Calu3 (cell line): ENCODE measurements at places on chromosomes 5 and 9. TPM values are rescaled to one million over a fixed set of nuclear protein-coding genes. Genes with fewer than 3 reads are reported as not detected.

GRCh38 chr5:17434982-17435381 is 63.0 kb upstream of the TAF11L2 start:
- no peaks in the 10 kb centered on the region for H3K36me3 ChIP-seq
- peaks cover 57% of the 10 kb centered on the region for H3K27me3 ChIP-seq
- no peak overlapping the region for H3K27ac ChIP-seq
- no peak overlapping the region for H3K4me3 ChIP-seq
- no peaks in the 10 kb centered on the region for H3K4me1 ChIP-seq

GRCh38 chr5:102341681-102342288 is 45.7 kb upstream of the SLCO4C1 start:
- H3K27ac ChIP-seq = no peak overlapping the region
- DNase-seq = no peak
- H3K4me3 ChIP-seq = no peak overlapping the region
- H3K36me3 ChIP-seq = no peaks in the 10 kb centered on the region
- no peaks in the 10 kb centered on the region for H3K27me3 ChIP-seq

DNA sequence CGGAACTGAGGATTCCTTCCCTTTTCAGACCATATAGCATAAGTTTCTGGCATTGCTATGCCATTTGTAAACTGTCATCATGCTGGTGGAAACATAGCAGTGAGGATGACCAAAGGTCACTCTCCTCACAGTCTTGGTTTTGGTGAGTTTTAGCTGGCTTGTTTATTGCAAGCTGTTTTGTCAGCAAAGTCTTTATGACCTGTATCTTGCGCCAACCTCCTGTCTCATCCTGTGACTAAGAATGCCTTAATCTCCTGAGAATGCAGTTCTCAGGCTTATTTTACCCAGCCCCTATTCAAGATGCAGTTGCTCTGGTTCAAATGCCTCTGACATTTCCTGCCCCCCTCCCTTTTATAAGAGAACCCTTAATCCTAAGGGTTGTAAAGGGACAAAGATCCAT is 26.7 kb upstream of the GRIA1 start:
- no peaks in the 10 kb centered on the region for H3K36me3 ChIP-seq
- DNase-seq = no peak
- H3K4me1 ChIP-seq = no peaks in the 10 kb centered on the region

DNA sequence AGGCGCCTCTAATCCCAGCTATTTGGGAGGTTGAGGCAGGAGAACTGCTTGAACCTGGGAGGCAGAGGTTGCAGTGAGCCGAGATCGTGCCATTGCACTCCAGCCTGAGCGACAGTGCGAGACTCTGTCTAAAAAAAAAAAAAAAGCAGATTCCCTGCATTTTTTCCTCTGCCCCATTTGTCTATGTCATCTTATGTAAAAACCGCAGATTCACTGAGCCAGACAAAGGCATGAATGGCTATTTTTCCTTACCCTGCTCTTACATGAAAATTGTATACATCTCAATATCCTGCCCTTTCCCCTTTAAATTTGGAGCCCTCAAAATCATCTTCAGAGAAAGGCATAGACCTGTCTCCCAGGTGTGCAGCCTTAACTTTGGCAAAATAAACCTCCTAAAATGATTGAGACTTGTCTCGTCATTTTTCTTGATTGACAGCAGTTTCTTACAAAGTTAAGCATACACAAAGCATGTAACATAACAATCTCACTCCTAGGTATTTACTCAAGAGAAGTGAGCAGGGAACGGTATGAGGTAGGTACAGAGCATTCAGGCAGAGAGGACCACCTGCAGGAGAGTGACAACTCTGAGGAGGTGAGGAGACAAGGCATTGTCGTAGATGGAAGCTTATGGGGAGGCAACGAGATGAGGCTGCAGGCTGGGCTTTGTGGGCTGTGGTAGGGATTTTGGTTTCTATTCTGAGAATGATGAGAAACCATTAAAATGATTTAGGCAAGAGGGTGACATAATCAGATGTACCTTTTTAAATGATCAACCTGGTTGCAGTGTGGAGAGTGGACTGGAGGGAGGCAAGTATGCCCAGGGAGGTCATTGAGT is 65.7 kb upstream of the IL6ST start:
- peaks cover 5% of the 10 kb centered on the region for H3K36me3 ChIP-seq
- peaks cover 16% of the 10 kb centered on the region for H3K4me1 ChIP-seq
- DNase-seq = no peak
- H3K27me3 ChIP-seq = no peaks in the 10 kb centered on the region
- H3K27ac ChIP-seq = no peak overlapping the region

- no peaks in the 10 kb centered on the region for H3K27me3 ChIP-seq
- peaks cover 25% of the 10 kb centered on the region for H3K4me1 ChIP-seq
- H3K36me3 ChIP-seq = peaks cover 34% of the 10 kb centered on the region
- H3K4me3 ChIP-seq = no peak overlapping the region
- no peak for DNase-seq
Measured at GRCh38 chr5:141529873-141530272, 41.0 kb downstream of the PCDHGC5 start.

DNA sequence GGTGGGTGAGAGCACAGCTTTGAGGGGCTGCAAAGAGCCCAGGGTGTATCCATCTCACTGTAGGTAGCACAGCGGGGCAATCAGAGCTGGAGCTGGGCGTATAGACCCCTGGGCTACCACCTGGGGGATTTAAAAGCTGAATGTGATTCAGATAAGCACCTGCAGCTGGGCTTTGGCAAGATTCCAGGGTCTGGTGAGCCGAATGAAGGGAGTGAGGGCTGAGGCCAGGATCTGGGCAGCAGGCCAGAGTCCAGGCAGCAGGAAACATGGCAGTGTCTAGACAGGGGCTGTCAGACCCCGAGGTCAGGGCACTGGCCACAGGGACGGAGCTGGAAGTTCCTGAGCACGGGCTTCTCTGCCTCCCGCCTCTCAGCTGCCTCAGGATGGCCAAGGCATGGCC is 8.7 kb downstream of the ASS1 start:
- no peak overlapping the region for H3K27ac ChIP-seq
- peak; percentile 72 for DNase-seq
- no peaks in the 10 kb centered on the region for H3K36me3 ChIP-seq

GRCh38 chr5:102866237-102866600 is 111.1 kb downstream of the PAM start:
- H3K27me3 ChIP-seq = no peaks in the 10 kb centered on the region
- H3K27ac ChIP-seq = peak overlapping the region; percentile 73
- H3K36me3 ChIP-seq = peaks cover 15% of the 10 kb centered on the region
- no peak for DNase-seq

DNA sequence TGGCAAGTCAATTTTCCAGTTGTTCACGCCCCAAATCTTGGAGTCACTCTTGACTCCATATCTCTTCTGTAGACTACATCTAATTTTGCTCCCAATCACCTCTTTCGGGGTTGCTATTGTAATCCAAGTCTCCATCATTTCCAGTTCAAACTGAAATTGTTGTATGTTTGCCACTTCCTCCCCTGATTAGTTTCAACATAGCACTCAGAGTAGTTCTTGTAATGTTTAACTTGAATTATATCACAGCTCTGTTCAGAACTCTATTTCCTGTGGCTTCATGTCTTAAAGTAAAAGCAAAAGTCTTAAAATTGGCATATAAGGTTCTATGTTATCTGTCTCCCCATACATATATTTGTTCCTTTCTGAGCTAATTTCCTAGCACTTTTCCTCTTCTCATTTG is 348.5 kb upstream of the RIOK2 start:
- DNase-seq = no peak
- H3K27me3 ChIP-seq = no peaks in the 10 kb centered on the region
- no peak overlapping the region for H3K27ac ChIP-seq
- no peaks in the 10 kb centered on the region for H3K36me3 ChIP-seq
- peaks cover 23% of the 10 kb centered on the region for H3K4me1 ChIP-seq

- H3K36me3 ChIP-seq = no peaks in the 10 kb centered on the region
- H3K4me1 ChIP-seq = no peaks in the 10 kb centered on the region
- DNase-seq = no peak
- H3K27me3 ChIP-seq = peaks cover 5% of the 10 kb centered on the region
- H3K4me3 ChIP-seq = no peak overlapping the region
- no peak overlapping the region for H3K27ac ChIP-seq
Measured at GRCh38 chr5:7805379-7805778, 45.6 kb downstream of the CFAP90 start.

DNA sequence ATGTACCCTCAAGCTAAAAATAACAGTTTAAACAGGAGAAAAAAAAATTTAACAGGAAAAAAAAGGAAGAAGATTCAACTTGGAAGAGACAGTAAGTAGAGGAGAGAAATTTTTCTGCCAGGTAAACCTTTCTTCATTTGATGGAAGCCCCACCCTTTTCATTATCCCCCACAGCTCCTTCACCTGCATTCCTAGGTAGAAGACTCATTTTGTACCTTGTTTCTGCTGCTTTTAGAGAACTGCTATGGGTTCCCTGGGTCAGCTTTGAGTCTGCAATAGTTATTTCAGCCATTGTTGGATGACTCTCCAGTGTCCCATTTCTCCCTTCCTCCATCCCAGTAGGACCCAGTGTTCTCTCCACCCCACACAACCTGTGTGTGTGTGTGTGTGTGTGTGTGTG is 74.1 kb upstream of the CPEB4 start:
- no peak for DNase-seq
- peaks cover 30% of the 10 kb centered on the region for H3K4me1 ChIP-seq
- H3K36me3 ChIP-seq = no peaks in the 10 kb centered on the region
- H3K27me3 ChIP-seq = no peaks in the 10 kb centered on the region
- no peak overlapping the region for H3K4me3 ChIP-seq
- no peak overlapping the region for H3K27ac ChIP-seq

- peaks cover 56% of the 10 kb centered on the region for H3K4me1 ChIP-seq
- DNase-seq = no peak
- H3K27me3 ChIP-seq = no peaks in the 10 kb centered on the region
- peak overlapping the region; percentile 84 for H3K27ac ChIP-seq
- H3K36me3 ChIP-seq = peaks cover 57% of the 10 kb centered on the region
- H3K4me3 ChIP-seq = peak overlapping the region; percentile 87
Measured at GRCh38 chr9:33165263-33166151, 1.6 kb downstream of the B4GALT1 start.

DNA sequence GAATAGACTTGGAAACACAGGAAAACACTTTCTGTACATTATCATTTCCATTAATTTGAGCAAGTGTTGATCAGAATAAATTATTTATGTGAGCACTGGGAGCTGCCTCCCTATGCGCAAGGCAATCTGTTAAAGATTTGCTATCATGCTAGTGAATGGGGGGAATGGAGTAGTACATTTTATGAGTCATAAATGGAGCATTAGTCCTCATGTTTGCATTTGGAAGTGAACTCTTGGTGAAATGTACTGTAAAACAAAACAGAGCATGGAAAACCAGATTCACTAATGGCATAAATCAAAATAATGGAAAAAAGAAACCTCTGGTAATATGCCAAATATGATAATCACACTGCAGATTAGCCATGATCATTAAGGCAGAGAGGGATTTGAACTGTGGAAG is 40.5 kb upstream of the TMC1 start:
- H3K36me3 ChIP-seq = peaks cover 5% of the 10 kb centered on the region
- peaks cover 25% of the 10 kb centered on the region for H3K4me1 ChIP-seq
- no peak for DNase-seq
- H3K4me3 ChIP-seq = no peak overlapping the region
- H3K27ac ChIP-seq = no peak overlapping the region

- H3K27me3 ChIP-seq = peaks cover 19% of the 10 kb centered on the region
- H3K4me3 ChIP-seq = no peak overlapping the region
- H3K4me1 ChIP-seq = no peaks in the 10 kb centered on the region
- no peaks in the 10 kb centered on the region for H3K36me3 ChIP-seq
Measured at GRCh38 chr5:179355976-179356974, 11.0 kb upstream of the ADAMTS2 start.

DNA sequence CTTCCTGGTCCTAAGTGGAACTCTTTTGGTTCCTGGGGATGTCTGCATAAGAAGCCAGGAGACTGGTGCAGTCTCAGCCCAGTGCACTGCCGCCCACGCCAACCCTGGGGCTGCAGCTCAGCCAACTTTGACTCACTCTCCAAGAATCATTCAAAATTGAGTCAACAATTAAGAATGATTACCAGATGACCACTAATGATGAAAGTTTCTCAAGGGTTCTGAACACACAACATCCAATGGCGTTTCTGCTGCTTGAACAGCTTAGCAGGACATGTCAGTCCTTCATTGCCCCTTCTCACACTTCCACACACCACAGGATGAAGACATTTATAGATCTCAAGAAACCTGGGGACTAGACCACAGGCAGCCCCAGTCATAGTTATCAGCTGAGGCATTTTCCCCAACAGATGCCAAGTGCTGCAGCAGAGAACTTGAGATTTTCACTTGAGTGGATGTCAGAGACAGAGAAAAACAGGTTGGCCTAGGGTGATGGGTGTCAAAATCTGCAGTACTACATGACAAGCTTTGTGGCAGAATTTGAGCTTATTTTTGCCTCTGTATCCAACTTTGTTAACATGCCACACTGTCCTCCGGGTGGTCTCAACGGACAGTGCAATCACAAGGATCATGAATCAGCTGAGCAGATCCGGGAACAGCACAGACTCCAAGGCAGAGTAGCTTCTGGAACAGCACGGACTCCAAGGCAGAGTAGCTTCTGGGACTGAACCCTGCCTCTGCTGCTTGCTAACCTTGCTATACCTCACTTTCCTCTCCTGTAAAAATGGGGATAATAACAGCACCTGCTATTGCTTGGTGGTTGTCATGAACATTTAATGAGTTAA is 356.1 kb downstream of the SPOCK1 start:
- H3K27ac ChIP-seq = peak overlapping the region; percentile 53
- H3K27me3 ChIP-seq = no peaks in the 10 kb centered on the region
- H3K4me3 ChIP-seq = no peak overlapping the region
- DNase-seq = peak; percentile 60
- H3K4me1 ChIP-seq = peaks cover 48% of the 10 kb centered on the region
- H3K36me3 ChIP-seq = peaks cover 20% of the 10 kb centered on the region

GRCh38 chr9:136110082-136111061 is 8.3 kb downstream of the TMEM250 start:
- DNase-seq = no peak
- H3K27me3 ChIP-seq = peaks cover 11% of the 10 kb centered on the region
- H3K36me3 ChIP-seq = no peaks in the 10 kb centered on the region
- no peak overlapping the region for H3K27ac ChIP-seq

- H3K4me3 ChIP-seq = no peak overlapping the region
- no peak for DNase-seq
- H3K27ac ChIP-seq = no peak overlapping the region
- no peaks in the 10 kb centered on the region for H3K27me3 ChIP-seq
Measured at GRCh38 chr9:89361816-89362646, 43.7 kb downstream of the SECISBP2 start.

The NKD2 gene
- total RNA-seq = 0.47 and 0.93 TPM in 2 replicates

The CYSRT1 gene
- total RNA-seq = 3.0 and 3.6 TPM in 2 replicates

The SH3TC2 gene
- total RNA-seq = 54.6 and 60.3 TPM in 2 replicates

The CDKN2A gene
- total RNA-seq = 257 and 284 TPM in 2 replicates

The IER5L gene
- total RNA-seq = 53.1 and 60.3 TPM in 2 replicates

The TJP2 gene
- total RNA-seq = 139 and 160 TPM in 2 replicates

The NEUROG1 gene
- not detected in 2 replicates for total RNA-seq

The SPINK4 gene
- not detected in 2 replicates for total RNA-seq

The CD274 gene
- 1.9 and 3.6 TPM in 2 replicates for total RNA-seq

The PCDHA12 gene
- total RNA-seq = 0.64 and 0.78 TPM in 2 replicates

The SLC44A1 gene
- 36.6 and 41.2 TPM in 2 replicates for total RNA-seq

The RBM22 gene
- total RNA-seq = 53.4 and 60.8 TPM in 2 replicates

The GPX3 gene
- not detected in 2 replicates for total RNA-seq

The STKLD1 gene
- 0.71 and 0.94 TPM in 2 replicates for total RNA-seq

The CDH18 gene
- not detected in 2 replicates for total RNA-seq

The GADD45G gene
- 0.95 and 1.7 TPM in 2 replicates for total RNA-seq
